ENCODE measurements at places on chromosomes 1 and 21. TPM values are rescaled to one million over a fixed set of nuclear protein-coding genes. Genes with fewer than 3 reads are reported as not detected.

The PLPPR4 gene
- 7.2 TPM for total RNA-seq

DNA sequence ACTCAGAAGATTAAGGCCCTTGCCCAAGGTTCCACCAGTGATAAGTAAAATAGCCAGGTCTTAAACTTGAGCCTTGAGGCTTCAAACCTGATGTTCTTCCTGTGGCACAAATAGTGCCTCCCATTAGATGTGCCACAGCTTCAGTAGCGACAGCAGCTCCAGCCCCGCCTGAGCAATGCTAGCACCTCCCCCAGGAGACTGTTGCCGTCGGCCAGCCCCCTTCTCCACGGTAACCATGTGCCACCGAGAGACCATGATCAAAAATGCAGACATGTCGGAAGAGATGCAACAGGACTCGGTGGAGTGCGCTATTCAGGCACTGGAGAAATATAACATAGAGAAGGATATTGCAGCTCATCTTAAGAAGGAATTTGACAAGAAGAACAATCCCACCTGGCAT lies 32.2 kb downstream of the KLHDC7A start:
- no peak for DNase-seq

The ASTN1 gene
- total RNA-seq = 0.33 TPM

GRCh38 chr1:63935143-63935542 lies 161.3 kb downstream of the ROR1 start:
- DNase-seq = no peak

- no peak for DNase-seq
These were observed 29.3 kb downstream of the ZNF648 start for GRCh38 chr1:182032251-182032650.

GRCh38 chr1:190480231-190480630 lies 2.6 kb upstream of the BRINP3 start:
- no peak for DNase-seq

GRCh38 chr1:175191659-175192058 lies 917 bp downstream of the KIAA0040 start:
- DNase-seq = no peak

GRCh38 chr1:158323866-158324265 lies 7.5 kb downstream of the CD1B start:
- DNase-seq = no peak

- DNase-seq = peak; percentile 94
These were observed 20.4 kb upstream of the TARBP1 start for GRCh38 chr1:234499119-234499942.

GRCh38 chr1:225934711-225935110 lies 6.3 kb downstream of the LEFTY2 start:
- DNase-seq = no peak

DNA sequence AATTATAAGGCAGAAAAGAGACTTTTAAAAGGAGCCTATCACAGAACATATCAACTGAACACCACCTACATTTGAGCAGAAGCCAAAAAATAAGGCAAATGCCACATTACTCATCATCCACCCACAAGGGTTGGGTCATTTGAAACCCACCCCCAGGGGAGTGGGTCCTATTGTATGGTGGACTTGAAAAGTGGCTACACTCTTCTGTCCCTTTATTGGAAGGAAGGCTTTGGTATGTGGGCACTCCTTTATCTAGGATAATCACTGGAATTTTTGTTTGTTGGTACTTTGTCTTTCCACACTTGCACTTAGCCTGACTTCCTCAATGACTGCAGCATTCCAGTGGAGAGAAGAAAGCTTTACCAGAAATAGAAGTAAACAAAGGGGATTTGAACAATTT lies 157.2 kb upstream of the COL11A1 start:
- no peak for DNase-seq

The ZBTB7B gene
- total RNA-seq = 46.4 TPM

- DNase-seq = no peak
These were observed 9.9 kb upstream of the LMO4 start for GRCh38 chr1:87318806-87319205.

DNA sequence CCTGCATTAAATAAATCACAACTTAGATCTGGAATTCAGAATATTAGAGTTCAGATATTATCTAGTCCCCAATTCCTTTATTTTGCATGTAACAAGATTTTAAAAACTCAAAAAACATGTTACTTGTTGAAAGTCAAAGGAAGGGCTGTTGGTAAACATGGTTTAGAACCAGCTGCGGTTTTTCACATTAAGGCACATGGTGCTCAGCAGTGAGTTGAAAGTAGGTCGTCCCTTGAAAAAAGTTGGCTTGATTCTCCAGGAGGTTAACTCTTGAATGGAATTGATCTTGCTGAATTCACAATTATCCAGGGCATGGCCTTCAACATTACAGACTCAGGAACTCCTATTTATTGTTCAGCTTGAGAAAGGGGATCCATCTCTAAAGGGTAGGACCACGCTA lies 277.1 kb upstream of the DUSP10 start:
- no peak for DNase-seq

The COL9A2 gene
- total RNA-seq = 16.3 TPM

DNA sequence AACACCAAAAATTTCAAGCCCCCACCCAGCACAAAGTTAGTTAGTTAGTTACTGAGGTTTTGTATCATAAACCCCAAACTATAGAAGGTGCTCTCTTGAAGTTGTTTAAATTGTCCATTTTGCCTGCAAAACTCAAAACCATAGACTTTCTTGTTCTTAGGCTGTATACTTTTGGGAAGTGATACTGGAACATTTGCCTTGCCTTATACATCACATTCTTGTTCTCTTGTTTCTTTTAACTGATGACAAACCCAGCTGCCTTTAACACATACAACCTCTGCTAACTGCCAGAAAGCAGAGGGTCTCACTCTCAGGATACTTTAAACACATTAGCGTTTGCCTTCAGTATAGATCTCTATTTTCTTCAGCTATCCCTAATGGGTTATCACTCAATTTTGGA lies 570.5 kb downstream of the MRPL39 start:
- DNase-seq = no peak

The COL11A1 gene
- 0.29 TPM for total RNA-seq

The LCE1F gene
- total RNA-seq = not detected

The C8B gene
- not detected for total RNA-seq

The PLA2G2F gene
- not detected for total RNA-seq

- peak; percentile 63 for DNase-seq
These were observed 80.2 kb downstream of the VPS13D start for GRCh38 chr1:12309783-12310742.

DNA sequence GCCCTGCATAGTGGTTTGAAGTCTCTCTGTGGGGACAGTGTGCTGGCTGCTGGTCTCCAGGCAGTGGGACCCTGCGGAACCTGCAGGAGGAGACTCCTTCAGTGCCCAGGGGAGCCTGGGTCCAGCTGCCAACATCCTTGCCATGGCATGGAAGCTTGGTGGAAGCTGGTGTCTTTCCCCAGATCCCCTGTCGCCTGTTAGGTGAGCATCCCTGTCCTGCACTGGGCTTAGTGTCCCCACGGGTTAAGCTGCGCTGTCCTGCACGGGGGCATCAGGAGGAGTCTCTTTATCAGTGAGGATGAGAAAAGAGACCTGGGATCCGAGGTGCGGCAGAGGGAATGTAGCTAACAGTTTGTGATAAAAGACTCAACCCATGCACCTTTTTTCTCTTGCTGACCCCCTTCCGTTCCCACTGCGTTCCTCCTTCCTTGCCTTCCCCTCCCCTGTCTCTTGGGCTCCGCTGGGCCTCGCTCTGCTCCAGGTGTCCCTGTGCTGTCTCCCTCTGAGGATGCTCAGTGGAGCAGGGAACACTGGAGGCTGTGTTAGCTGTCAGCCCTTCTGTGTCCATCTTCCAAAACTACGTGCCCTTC lies 59.3 kb downstream of the SLC37A1 start:
- DNase-seq = peak; percentile 29
